ENCODE measurements at places on chromosomes 3 and 15.
A peak's percentile ranks its signal among the peaks of the same experiment; 100 is the strongest.

DNA sequence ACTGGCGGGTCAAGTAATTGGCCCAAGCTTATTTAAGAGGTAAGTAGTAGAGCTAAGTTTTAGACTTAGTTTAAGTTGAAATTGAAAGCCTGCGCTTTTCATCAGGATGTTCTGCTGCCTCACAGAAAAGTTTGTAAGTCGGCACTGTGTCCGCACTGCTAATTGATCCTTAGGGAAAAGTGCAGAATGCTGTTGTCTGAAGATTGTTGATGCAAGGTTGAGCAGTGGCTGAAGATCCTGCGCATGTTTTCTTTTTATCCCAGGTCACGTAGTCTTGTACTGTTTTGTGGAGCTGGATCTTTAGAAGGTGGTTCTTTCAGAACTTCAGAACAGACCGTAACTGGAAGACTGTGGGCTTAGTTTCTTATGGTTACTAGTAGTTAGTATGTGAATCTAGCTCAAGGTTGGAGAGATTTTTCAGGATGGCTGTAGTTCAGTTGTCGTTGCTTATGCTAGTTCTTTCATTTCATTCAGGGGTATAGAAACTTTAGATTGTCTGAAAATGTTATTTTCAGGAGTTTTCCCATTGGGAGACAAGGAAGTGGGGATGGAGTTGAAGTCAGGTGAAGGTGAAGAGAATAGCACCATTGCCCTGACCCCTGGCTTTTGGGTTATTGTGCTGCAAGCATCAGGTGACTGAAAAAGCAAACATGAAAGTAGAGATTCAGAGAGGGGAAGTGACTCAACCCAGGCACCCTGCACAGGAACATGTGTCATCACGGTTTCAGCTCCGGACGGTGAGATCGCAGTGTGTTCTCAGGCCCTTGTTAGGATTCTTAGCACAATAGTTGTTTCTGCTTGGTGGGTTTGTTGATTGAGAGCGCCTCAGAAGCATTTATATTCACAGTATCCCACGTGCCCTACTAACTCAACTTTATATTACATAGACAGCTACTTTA lies 32.8 kb downstream of the AKAP13 start:
- peak; percentile 16 for DNase-seq

DNA sequence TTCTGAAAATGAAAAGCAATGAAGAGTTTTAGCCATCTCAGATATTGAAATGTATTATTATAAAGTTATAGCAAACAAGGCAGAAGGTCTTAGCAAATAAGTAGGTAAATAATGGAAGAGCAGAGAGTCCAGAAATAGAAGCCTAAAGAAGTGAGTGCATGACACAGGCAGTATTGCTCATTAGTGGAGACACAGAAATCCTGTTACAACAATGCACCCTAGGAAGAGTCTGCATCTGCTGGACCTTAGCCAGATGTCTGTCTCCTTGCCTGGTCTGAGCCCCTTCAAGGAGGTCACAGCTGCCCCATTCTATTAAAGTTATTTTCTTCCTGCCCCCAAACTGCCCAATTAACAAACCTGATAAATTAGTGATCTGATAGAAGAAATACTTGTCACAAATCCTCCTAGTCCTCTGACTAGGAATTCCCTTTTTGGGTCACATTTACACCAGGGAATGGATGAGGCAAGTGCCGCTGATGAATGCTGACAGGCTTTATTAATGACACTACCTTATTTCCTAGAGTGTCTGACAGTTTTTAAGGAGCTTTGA lies 51.9 kb downstream of the HOMER2 start:
- no peak for DNase-seq

DNA sequence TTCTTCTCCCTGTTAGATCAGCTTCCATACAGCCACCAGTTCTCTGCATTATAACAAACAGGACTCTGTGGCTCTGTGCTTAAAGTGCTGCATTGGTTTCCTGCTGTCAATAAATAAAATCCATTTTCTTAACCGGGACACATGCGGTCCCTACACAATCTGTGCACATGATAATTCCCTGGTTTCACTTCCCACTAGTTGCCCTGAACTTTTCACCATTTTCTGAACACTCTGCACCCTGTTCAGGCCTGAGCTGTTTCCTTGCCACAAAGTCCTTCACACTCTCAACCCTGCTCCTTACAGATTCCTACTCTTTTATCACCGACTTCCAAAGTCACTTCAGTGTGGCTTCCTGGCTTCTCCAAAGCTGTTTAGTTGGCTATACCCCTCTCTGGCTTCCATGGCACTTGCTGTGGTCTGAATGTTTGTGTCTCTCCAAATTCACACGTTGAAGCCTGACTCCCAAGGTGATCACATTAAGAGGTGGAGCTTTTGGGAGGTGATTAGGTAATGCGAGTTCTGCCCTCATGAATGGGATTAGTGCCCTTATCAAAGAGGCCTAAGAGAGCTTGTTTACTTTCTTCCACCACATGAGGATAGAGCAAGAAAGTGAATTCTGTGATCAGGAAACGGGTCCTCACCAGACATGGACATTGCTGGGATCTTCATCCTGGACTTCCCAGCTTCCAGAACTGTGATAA lies 233.4 kb downstream of the CHST2 start:
- DNase-seq = no peak

DNA sequence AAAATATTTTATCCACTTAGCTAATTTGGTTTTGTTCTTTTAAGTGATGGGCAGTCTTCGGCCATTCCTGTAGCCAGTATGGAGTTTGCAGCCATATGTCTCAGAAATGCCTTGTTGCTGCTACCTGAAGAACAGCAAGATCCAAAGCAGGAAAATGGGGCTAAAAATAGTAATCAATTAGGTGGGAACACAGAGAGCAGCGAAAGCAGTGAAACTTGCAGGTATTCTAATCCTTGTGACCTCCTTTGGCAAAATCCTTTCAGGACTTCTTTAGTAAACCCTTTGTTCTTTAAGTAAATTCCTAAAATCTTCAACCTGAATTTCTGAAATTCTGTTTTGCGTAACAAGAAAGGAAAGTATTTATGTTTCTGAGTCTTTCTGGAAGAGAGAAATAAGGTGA lies 49.8 kb downstream of the CNOT10 start:
- DNase-seq = no peak

GRCh38 chr3:133977568-133977967 lies 52.2 kb downstream of the SLCO2A1 start:
- no peak for DNase-seq

DNA sequence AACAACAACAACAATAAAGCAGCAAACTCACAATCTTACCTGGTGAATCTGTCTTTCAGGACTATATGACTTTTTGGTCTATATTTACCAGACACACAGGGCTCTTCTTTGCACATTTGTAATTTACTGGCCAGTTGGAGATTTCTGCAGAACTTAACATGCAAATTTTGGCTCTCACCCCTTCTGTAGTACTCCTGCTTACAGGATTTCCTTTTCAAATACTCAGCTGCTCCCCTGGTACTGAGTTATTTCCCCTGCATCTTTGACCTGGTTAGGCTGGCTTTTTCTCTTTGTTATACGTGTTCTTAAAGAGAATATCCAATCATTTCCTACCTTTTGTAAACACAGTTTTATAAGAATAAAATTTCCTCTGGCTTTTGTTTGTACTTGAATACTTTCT lies 228.0 kb downstream of the MBNL1 start:
- no peak for DNase-seq

DNA sequence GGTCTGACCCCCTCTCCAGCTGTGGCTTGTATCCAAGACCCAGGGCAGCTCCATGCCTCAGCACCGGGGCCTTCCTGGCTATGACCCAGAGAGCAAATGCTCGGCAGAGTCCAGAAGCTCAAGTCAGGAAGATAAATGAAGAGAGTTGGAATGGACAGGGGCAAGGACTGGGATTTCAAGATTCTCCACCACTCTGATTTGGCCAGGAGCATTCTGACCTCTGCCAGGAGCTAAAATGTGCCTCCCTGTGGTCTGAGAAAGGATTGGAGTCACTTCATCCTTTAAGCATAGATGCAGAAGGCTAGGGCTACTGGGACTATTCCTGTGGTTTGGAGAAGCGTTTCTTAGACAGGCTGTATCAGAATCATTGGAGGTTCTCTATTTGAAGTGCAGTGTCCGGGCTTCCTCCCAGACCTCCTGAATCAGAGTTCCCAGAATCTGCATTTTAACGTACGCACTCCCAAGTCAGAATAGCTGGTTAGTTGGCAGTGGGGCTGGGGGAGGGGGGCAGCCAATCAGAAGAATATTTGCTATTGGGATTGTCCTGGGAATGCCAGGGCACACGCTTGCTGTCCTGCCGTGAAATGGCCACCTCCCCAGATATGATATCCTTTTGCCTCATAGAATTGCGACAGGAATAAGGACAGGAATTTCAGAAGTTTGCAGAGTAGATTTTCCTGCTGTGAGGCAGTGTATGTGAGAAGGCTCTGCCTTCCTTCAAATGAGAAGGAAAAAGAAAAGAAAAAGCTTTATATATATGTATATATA lies 57.4 kb downstream of the HRH1 start:
- no peak for DNase-seq

- peak; percentile 33 for DNase-seq
These were observed 1.7 kb downstream of the BNC1 start for GRCh38 chr15:83282776-83283137.

GRCh38 chr15:34591306-34591705 lies 7.9 kb upstream of the GOLGA8B start:
- no peak for DNase-seq

DNA sequence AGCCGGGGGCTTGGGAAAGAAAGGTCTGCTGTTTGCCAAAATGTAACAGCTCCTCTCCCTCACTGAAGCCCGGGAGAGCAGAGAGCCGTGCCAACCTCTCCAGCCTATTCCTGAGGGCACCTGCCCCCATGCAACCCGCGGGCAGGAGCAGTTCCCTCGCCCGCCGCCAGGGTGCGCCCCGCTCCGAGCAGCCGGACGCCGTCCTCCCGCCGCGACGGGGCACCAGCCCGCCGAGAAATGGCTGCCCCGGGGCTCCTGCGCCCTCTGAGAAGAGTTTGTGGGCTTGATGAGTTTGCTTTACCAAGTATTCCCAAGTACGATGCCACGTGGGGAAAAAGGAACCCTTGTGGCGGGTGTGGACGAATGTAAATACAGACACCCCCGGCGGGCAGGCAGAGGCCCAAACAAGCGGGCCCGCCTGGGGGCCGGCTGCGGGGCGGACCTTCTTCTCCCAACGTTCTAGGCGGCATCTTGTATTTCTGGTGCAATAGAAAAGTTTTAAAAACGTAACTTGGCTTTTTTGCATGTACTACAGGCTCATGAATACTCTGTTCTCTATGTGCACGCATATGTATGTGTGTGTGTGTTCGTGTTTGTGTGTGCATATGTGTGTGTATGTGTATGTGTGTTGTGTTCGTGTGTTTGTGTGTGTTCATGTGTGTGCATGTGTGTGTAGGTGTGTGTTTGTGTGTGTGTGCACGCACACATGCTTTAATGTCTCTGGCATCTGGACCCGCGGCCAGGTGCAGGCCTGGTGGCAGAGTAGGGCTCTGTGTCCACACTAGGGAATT lies 162.9 kb downstream of the CHSY1 start:
- DNase-seq = peak; percentile 86

DNA sequence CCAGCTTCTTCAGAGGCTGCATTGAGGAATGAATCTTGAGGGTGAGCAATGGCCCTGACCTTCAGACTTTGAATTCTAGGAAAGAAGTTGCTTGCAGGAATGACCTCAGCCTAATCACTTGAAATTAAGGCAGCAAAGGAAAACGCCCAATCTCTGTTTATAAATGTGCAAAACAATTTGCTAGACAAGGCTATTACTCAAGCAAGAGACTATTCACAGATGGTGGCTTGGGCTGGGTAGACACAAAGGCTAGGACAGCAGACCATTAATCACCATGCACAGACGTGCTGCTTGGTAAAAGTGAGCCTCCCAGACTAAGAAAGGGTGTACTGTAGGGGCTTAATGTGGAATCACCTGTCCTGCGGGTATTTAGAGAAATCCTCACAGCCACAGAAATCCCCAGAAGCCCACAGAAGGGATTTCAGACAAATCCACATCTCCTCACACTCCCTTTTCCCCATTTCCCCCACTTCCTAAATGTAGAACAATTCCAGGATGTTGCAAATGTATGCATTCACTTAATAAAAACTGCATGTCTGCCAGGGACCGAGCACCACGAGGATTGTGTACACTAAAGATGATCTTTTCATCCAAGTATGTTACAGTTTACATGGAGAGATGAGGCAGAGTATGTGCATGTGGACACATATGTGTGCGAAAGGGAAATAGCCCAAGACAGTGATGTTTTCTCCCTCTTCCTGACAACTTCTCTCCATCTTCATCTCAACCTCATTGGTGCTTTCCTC lies 259.5 kb downstream of the THSD4 start:
- DNase-seq = no peak

GRCh38 chr3:128547368-128547987 lies 54.5 kb upstream of the GATA2 start:
- no peak for DNase-seq

GRCh38 chr3:183883291-183884096 lies 1.2 kb downstream of the PARL start:
- no peak for DNase-seq

- no peak for DNase-seq
These were observed 9.3 kb downstream of the ARPP19 start for GRCh38 chr15:52559575-52559974.

- no peak for DNase-seq
These were observed 3.2 kb downstream of the SLC6A6 start for GRCh38 chr3:14405360-14406238.

DNA sequence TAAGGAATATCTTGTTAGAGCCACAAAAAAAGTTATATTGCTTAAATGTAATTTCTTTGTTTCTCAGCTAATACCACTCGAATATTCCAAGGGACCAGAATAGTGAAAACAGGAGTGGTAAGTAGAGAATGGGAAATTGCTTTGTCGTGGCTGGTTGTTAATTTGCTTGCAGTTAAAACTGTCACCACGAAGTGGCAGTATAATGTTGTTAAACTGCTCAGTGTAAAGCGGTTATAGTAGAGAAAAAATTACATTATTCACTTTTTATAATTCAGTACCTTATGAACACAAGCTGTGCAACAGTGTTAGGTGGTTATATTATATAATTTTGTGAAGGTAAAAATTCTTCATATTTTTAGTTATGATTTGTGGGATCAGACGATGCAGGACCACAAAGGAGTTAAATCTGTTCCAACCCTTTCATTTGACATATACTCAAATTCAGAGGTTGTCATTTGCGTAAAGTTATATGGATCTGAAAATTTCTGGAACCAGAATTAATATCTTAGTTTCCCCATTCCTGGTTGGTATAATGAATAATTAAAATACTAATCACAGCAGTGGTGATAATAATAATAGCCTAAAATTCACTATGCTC lies 171.8 kb downstream of the FEZF2 start:
- DNase-seq = no peak

DNA sequence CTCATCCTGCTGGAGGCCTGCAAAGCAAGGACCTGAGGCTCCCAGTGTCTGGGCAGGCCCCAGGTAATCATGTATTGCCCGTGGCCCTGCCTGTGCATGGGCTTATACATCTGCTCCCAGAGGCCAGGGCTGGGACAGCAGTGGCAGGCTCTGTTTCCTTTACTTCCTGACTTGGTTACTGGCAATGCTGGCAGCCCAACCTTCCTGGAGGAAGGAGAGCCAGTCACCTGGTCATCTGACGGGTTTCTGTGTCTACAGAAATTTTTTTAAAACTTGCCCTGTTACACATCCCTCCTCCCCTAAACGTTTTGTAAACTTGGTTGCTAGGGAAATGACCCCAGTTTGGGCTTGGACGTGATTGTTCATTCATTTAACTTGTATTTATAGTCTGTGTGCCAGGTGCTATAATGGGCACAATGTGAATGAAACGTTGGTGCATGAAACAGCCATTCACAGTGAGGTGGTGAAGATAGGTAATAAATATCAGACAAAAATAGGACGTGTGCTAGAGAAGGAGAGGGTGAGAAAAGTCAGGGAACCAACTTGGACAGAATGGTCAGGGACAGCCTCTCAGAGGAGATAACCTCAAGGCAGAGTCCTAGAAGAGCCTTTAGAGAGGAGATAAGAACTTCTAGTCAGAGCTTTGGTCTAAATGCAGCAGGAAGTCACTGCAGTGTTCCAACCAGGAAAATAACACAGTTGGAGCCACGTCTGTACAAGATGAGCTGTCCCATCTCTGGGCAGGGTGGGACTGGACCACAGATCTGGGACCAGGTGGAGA lies 14.1 kb downstream of the TEX264 start:
- DNase-seq = no peak

Measured in nephron progenitor cell (in vitro differentiated cells).